ENCODE measurements at places on chromosomes 4 and X.

- no peak for DNase-seq
These were observed 5.1 kb downstream of the MECP2 start for GRCh38 chrX:154092371-154092770.

GRCh38 chr4:108849611-108850168, 86.8 kb upstream of the ETNPPL start:
- DNase-seq: no peak

GRCh38 chr4:27308379-27308778, 447.7 kb downstream of the STIM2 start:
- no peak for DNase-seq

- no peak for DNase-seq
These were observed 706 bp downstream of the DUSP9 start for GRCh38 chrX:153647461-153648357.

DNA sequence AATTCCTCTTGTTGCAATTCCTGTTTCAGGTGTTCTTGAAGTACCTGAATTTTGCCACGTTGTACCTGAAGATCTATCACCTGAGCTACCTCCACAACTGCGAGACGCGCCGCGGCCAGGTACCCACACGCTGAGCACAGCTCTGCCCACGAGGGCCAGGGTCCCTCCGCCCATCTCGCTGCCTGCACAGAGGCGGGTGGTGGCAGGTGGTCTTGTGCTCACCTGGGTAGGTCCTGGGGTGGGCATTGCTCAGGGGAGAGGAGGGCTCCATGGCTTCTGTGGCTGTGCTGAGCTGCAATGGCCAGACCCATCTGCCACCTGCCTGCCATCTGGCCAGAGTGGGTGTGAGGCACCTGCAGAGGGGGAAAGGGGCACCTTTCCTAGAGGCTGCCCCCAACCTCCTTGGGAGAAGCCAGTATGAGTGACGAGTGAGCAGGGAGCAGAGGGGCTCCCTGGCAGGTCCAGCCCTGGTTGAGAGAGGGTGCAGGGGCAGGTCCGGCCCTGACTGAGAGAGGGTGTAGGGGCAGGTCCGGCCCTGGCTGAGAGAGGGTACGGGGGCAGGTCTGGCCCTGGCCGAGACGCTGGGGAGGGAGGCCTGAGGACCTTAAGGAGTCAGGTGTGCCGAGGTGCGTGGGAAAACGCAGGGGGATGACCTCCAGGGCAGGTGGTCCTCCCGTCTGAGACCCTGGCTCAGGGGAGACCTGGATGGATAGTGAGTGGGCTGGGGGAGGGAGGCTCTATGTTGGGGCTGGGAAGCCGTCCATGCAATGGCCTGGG, 10.7 kb downstream of the PDE6B start:
- DNase-seq: no peak

GRCh38 chr4:150252741-150253140, 174.5 kb downstream of the DCLK2 start:
- no peak for DNase-seq

DNA sequence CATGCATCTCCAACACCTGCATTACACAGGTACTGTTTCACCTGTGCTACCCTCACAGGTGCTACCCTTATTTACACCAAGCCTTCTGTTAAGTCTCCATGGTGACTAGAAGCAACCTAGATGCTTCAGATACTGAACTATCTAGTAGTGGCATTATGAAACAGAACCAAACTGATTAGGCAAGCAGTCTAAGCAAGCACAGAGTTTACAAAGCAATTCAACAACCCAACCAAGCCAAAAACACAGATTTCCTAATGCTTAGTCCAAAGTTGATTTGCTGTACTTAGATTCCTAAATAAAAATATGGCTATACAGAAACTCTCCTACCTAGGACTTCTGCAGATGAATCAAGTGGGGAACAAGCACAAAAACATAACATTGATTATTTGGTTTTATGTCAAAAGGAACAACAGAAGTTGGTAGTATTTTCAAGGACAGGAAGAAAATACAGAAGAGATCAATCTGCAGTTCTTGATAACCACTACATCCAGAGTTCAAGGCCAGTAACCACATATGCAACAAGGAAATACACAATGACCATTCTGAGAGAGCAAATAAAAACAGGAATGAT, 3.2 kb downstream of the TAPT1 start:
- DNase-seq: peak; percentile 77

- DNase-seq: no peak
These were observed 60.7 kb downstream of the GAB1 start for GRCh38 chr4:143397335-143397734.

DNA sequence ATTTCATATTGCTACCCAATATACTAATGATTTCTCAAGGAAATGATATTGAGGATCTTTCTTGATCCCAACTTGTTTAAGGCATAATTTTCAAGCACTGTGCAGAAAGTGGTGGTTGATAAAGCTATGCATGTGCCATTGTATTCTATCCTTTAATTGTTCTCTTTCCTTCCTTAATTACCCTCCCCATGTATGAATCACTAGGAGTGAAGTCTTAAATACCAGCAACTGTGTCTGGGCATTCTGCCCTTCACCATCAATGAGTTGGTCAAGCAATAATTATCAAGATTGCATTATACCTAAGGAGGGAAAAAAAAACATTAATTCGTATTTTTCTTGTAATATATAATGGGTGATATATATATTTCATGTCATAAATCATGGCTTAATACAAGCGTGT, 111.8 kb upstream of the FRMPD4 start:
- DNase-seq: no peak

- no peak for DNase-seq
These were observed 227.1 kb downstream of the SH2D1A start for GRCh38 chrX:124573468-124573867.

DNA sequence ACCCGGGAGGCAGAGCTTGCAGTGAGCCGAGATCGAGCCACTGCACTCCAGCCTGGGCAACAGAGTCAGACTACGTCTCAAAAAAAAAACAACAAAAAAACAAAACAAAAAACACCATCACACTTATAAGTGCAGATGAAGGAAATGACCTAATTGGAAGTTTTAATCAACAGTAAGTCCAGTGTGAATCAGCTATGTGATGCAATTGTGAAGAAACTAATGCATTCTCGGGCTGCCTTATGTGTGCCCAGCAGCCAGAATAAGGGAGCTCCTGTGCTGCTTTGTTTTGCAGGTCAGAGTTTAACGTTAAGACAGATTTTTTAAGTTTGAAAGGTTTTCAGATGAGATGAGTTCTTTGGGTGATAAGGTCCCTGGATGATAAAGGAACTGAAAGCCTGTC, 10.8 kb downstream of the DAPP1 start:
- DNase-seq: no peak

GRCh38 chrX:148069759-148070503, 88.8 kb downstream of the FMR1NB start:
- DNase-seq: no peak

DNA sequence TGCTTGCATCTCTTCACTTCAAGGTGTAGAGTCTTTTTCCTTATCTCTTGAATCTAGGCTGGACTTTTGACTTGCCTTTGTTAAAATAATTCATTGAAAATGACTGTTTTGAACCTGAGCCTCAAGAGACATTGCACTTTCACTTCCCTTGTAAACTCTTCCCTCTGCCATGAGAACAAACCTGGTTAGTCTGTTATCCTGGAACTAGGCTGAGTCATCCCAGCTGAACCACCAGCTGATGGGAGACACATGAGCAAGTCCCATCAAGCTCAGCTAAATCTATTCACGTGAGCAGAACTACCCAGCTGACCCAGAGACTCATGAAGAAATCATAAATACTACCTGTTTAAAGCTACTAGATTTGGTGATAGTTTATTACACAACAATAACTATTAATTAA, 202.3 kb upstream of the CENPE start:
- DNase-seq: peak; percentile 38

DNA sequence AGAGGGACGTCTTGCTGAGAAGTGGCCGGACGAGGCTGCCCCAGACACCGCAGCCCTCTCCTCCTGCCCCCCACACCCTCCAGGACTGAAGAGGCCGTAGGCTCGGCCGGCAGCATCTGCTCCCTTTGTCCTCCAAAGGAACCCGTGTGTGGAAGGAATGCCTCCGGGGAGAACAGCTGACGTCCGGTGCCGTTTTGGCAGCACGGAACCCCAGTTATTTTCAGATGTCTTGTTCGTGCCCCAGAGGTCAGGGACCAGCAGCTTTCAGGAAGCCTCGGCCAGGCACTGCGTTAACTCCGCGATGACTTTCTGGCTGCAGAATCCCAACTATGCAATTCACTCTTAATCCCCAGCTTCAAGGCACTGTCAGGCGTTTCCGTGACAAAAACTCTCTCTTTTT, 10.9 kb upstream of the PPP2R3B start:
- DNase-seq: no peak

DNA sequence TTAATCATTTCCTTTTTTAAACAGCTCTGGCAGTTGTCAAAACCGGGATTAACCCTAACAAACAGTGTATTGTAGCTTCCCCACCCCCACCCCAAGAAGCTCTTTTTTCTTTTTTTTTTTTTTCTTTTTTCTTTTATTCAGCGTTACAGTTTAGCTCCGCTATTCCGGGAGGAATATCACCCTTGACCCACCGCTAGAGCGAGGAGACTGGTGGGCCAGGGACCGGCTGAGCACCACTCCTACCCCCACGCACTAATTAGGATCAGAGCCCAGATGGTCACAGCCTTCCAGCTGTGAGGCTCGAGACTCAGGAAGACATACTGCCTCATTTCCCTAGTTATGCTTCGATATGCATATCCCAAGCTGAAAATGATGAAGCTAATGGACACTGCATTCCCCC, 2.0 kb downstream of the PARM1 start:
- no peak for DNase-seq

- DNase-seq: no peak
These were observed 152.7 kb upstream of the AADAT start for GRCh38 chr4:170242471-170242870.

DNA sequence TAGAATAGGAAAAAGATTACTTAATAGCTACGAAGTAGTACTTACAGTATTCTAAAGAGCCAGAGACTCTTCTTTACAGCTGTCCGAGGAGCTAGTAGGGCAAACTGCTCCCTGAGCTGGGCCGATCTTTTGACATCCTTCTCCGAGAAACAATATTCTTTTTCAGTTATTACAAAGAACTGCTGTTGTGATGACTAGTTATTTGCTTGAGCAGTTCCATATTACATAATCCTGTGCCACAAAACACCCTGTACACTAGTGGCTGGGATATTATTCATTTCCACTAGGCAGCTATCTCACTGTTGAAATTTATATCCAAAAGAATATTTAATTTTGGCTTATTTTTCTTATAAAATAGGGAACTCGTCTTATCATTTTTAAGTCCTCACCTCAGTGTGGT, 278.3 kb downstream of the CHIC1 start:
- DNase-seq: no peak

GRCh38 chrX:8939322-8939721, 94.6 kb downstream of the FAM9B start:
- DNase-seq: no peak

DNA sequence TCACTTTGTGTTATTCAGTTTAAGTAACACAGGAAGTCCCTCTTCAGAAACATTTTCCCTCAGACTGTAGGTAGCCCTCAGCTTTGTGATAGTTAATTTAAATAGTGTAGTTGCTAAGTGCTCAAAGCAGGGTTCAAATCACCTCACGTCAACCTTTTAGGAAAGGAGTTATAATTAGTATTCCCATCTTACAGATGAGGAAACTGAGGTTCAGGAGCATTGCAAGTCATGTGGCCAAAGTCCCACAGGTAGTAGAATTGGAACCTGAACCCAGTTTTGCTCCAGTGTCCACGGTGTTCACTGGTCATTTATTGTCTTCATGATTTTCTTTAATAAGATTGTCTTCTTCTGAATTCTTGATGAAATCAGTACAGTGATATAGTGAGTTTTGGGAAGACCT, 4.3 kb upstream of the DCHS2 start:
- no peak for DNase-seq

- DNase-seq: no peak
These were observed 194.4 kb downstream of the COX18 start for GRCh38 chr4:72875138-72875537.

- DNase-seq: no peak
These were observed 179.1 kb downstream of the CBR4 start for GRCh38 chr4:168830777-168831512.

GRCh38 chr4:164621886-164622521, 131.9 kb upstream of the SMIM31 start:
- DNase-seq: no peak

GRCh38 chrX:1411326-1411725, 19.4 kb upstream of the SLC25A6 start:
- no peak for DNase-seq

GRCh38 chrX:122188751-122189150, 995.3 kb upstream of the GRIA3 start:
- no peak for DNase-seq

- DNase-seq: no peak
These were observed 881.1 kb upstream of the POU3F4 start for GRCh38 chrX:82626978-82627377.
